ENCODE measurements at places on chromosomes 2 and 18. TPM values are rescaled to one million over a fixed set of nuclear protein-coding genes. Genes with fewer than 3 reads are reported as not detected.

Gene ERBB4
- not detected for total RNA-seq

Gene GRHL1
- total RNA-seq: 0.56 TPM

Gene DPYSL5
- not detected for total RNA-seq

Gene GKN1
- not detected for total RNA-seq

Gene HOXD4
- not detected for total RNA-seq

Gene CABLES1
- 5.7 TPM for total RNA-seq

Gene KCNJ3
- not detected for total RNA-seq

Gene OSBPL6
- 3.2 TPM for total RNA-seq

Gene MIB1
- total RNA-seq: 83.6 TPM

Gene SLC8A1
- 57.0 TPM for total RNA-seq

DNA sequence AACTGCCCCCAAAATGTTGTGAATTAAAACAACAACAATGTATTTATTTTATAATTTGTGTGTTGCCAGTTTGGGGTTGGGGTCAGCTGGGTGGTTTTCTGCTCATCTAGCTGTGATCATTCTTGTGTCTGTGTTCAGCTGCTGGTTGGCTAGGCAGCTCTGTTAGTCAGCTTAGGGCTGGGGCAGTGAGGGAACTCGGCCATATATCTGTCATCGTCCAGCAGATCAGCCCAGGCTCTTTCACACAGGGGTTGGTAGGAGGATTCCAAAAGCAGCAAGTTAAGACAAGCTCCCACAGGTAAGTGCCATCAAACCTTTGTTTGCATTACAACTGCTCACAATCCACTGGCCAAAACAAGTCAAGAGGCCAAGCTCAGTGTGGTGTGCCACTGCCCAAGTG is 121.5 kb downstream of the LPIN1 start:
- H3K27me3 ChIP-seq: no peaks in the 10 kb centered on the region
- no peak for DNase-seq
- H3K27ac ChIP-seq: no peak overlapping the region
- no peaks in the 10 kb centered on the region for H3K36me3 ChIP-seq
- peaks cover 4% of the 10 kb centered on the region for H3K4me1 ChIP-seq

DNA sequence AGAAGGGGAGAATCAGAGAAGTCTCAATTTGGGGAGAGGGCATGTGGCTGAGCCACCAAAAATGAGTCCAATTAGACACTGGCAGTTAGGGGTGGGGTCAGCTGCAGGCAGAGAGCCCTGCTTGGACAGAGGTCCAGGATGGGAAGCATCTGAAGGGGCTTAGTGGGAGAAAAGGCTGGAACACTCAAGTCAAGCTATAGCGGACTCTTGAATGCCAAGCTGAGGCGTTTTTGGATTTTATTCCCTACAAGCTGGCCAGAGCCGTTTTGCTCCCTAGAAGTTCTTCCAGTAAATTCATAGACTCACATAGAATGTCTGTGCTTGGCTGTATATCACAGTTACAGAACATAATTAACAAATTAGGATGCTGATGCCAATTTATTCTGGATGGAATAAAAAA is 172.8 kb downstream of the ACOXL start:
- no peak for DNase-seq
- H3K27me3 ChIP-seq: peaks cover 15% of the 10 kb centered on the region
- no peaks in the 10 kb centered on the region for H3K4me1 ChIP-seq
- no peak overlapping the region for H3K27ac ChIP-seq
- no peak overlapping the region for H3K4me3 ChIP-seq
- no peaks in the 10 kb centered on the region for H3K36me3 ChIP-seq

DNA sequence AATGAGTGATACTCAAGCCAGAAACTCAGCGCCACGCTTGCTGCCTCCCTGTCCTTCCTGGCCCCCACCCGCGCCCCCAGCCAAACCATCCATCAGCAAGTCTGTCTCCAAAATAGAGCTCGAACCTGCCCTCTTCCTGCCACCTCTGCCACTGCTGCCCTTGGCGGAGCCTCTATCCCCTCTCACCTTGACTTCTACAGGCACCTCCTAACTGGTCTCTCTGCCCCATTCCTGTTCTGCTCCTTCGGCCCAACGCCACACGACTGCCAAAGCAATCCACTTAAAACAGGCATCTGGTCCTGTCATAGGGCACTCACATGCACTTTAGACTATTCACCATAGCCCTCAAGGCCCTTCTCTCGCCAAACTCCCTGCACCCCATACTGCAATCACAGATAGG is 210.3 kb upstream of the SMAD2 start:
- no peaks in the 10 kb centered on the region for H3K4me1 ChIP-seq
- DNase-seq: no peak
- no peaks in the 10 kb centered on the region for H3K36me3 ChIP-seq
- no peak overlapping the region for H3K27ac ChIP-seq
- peaks cover 33% of the 10 kb centered on the region for H3K27me3 ChIP-seq

- H3K27me3 ChIP-seq: no peaks in the 10 kb centered on the region
- H3K4me3 ChIP-seq: no peak overlapping the region
- DNase-seq: peak; percentile 96
- peak overlapping the region; percentile 16 for H3K27ac ChIP-seq
- peaks cover 8% of the 10 kb centered on the region for H3K4me1 ChIP-seq
- no peaks in the 10 kb centered on the region for H3K36me3 ChIP-seq
Measured at GRCh38 chr18:22282311-22283115, 113.1 kb downstream of the GATA6 start.

DNA sequence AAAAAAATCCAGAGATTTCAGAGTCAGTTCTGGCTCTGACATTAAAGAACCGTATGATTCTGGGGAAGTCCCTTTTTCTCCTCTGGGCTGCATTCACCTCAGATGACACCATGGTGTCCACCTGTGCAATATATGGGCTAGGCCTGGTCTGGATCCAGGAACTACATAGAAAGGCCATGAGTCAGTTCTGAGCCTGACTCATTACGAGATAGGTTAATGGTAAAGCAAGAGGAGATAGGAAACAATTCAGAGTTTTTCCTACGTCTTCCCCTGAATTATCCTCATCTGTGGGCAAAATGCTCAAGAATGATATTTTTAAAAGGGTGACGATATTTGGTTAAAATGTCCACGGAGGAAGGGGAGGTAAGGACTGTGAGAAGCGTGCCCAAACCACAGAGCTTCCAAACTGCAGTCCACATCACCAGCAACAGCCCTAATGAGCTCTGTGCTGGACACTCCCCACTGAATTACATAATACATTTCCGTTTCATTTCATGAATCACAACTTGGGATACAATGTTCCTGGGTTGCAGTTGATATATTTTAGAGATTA is 180.1 kb upstream of the OSR1 start:
- no peaks in the 10 kb centered on the region for H3K27me3 ChIP-seq
- peaks cover 4% of the 10 kb centered on the region for H3K4me1 ChIP-seq
- no peak overlapping the region for H3K4me3 ChIP-seq
- no peaks in the 10 kb centered on the region for H3K36me3 ChIP-seq
- no peak overlapping the region for H3K27ac ChIP-seq
- peak; percentile 95 for DNase-seq

DNA sequence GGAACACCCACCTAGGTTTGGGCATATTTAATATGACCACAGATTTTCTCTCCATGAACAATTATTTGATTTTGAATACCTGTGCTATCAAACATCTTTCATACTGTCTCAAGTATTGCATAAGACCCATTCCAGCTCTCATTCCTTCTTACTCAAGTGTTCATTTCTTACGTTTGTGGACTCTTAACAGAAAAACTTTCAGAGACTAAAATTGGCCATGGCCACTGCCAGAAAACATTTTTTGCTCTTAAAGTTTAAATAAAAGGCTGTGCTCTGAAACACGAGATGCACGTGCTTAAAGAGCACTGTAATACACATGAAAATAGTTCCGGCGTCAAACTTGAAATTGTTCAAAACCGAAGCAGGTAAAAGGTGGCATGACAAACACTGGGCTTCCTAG is 89.3 kb downstream of the LIMS1 start:
- H3K27me3 ChIP-seq: no peaks in the 10 kb centered on the region
- no peak overlapping the region for H3K27ac ChIP-seq
- peak; percentile 61 for DNase-seq
- H3K4me3 ChIP-seq: no peak overlapping the region
- H3K36me3 ChIP-seq: no peaks in the 10 kb centered on the region

DNA sequence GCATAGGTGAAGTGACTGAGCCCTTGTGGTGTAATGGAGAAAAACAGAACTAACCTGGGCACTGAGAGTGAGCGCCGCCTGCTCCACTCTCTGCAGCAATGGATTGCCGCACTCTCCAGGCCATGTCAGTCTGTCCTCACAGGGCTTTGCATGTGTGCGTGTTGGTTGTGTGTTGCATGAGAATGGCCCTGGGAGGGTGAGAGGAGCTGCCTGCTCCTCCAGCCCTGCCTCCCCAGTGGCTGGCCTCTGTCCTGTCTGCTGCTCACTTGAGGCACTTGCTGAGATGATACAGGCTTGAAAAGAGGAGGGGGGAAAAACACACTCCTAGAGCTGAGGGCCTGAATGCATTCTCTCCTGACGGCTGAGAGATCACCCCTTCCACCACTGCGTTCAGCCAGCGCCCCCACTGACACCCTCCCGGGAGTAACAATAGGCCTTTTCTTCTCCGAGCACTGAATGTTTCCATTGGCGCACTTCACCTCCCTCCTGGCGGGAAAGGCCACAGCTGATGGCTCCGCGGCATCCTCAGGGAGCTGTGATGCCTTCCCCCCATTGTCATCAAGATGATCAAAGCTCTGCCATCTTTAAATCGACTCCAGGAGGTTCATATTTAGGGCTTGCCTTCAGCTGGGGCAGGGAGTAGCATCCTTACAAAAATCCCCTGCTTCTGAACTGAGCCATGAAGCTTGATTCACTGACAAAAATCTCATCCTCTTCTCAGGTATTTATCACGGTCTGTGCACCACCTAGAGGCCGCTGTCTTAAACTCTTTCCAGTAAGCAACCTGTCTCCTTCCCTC is 49.9 kb upstream of the DAPL1 start:
- peak; percentile 74 for DNase-seq
- peaks cover 31% of the 10 kb centered on the region for H3K27me3 ChIP-seq
- no peaks in the 10 kb centered on the region for H3K36me3 ChIP-seq
- no peak overlapping the region for H3K4me3 ChIP-seq
- H3K27ac ChIP-seq: no peak overlapping the region

DNA sequence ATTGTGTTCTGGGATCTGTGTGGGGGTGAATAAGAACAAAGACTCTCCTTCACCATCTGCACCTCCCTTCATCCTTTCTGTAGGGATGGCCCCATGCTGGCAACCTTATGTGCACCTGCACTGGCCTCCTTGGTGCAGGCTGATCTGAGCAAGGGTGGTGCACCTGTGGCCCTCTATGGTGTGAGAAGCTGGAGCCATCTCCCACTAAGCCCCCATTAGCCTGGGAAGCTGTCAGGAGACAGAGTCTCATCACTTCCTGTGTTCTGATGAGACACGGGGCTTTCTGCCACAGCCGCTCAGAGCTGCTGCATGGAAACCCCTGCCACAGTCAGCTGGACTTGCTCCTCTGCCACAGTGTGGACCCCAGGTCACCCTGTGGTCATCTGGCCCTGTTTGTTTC is 565.3 kb upstream of the SALL3 start:
- no peaks in the 10 kb centered on the region for H3K4me1 ChIP-seq
- DNase-seq: no peak
- H3K27me3 ChIP-seq: no peaks in the 10 kb centered on the region
- H3K27ac ChIP-seq: no peak overlapping the region
- H3K36me3 ChIP-seq: no peaks in the 10 kb centered on the region

DNA sequence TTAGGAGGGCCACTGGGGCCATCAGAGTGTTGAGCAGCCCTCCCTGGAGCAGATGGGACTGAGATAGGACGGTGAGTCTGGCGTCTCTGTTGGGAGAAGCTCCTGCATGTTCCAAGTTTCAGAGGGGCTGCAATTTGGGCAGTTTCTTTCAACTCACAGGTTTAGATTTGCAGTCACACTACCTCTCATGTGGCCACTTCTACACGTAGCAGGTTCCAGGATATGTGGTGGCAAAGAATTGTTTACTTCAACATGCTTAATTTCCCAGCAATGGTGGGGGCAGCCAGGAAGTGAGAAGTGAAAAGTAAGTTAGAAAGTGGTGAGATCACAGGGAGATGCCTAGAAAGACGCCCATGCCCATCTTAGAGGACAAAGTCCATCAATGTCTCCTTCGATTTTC is 9.3 kb downstream of the NCK2 start:
- DNase-seq: no peak
- H3K36me3 ChIP-seq: 0 out of 2 replicates have a peak, but pooled peaks cover 1% of the 10 kb centered on the region
- no peak overlapping the region for H3K4me3 ChIP-seq

- H3K4me1 ChIP-seq: peaks cover 15% of the 10 kb centered on the region
- no peaks in the 10 kb centered on the region for H3K36me3 ChIP-seq
- no peak for DNase-seq
- H3K27me3 ChIP-seq: no peaks in the 10 kb centered on the region
Measured at GRCh38 chr2:3628800-3629199, 29.2 kb upstream of the ALLC start.

DNA sequence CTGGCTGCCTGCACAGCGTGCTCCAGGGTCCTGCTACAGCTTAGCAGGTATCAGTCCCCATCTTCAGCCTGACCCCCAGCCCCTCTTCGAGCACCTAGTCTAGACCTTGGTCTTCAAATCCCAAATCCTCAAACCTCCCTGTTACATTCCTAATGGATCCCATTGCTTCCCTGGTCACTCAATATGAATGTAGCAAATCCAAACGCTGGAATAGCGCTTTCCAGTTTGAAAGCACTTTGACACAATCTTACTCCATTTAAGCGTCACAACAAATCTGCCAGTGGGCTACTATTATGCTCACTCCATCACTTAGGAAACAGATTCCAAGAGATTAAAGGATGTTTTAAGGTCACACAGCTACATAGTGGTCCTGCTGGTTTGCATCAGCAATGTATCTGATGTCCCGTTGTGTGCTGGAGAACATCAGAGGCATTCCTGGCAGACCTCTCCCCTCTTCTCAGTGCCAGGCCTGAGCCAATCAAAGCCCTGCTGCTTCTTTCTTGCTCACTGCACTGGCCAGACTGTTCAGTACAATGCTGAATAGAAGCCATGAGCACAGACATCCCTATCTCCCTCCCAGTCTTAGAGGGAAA is 11.1 kb upstream of the INO80C start:
- no peak for DNase-seq
- peaks cover 20% of the 10 kb centered on the region for H3K27me3 ChIP-seq
- H3K27ac ChIP-seq: no peak overlapping the region

GRCh38 chr2:44774826-44775492 is 166.5 kb upstream of the SIX3 start:
- H3K4me1 ChIP-seq: no peaks in the 10 kb centered on the region
- H3K4me3 ChIP-seq: no peak overlapping the region
- no peak for DNase-seq
- H3K27ac ChIP-seq: no peak overlapping the region

- H3K4me3 ChIP-seq: no peak overlapping the region
- no peaks in the 10 kb centered on the region for H3K4me1 ChIP-seq
- no peak overlapping the region for H3K27ac ChIP-seq
Measured at GRCh38 chr2:104880076-104880475, 26.2 kb downstream of the POU3F3 start.

GRCh38 chr2:148658807-148659722 is 14.5 kb downstream of the EPC2 start:
- H3K4me3 ChIP-seq: no peak overlapping the region
- H3K27ac ChIP-seq: no peak overlapping the region
- no peaks in the 10 kb centered on the region for H3K27me3 ChIP-seq

GRCh38 chr2:169438466-169439072 is 40.7 kb upstream of the BBS5 start:
- no peak overlapping the region for H3K4me3 ChIP-seq
- no peaks in the 10 kb centered on the region for H3K27me3 ChIP-seq
- H3K36me3 ChIP-seq: no peaks in the 10 kb centered on the region
- DNase-seq: no peak
